SIG-M5 (cell line): ENCODE measurements at places on chromosomes 12 and 14.

DNA sequence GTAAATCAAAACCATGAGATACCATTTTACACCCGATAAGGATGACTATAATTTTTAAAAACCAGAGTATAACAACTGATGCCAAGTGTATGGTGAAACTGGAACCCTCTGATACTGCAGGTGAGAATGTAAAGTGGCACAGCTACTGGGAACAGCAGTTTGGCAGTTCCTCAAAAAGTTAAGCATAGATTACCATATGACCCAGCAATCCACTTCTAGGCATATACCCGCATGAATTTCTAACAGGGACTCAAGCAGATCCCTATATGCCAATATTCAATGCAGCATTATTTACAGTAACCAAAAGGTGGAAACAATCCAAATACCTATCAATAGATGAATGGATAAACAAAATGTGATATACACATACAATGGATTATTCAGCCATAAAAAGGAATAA, 57.4 kb downstream of the BAZ1A start:
- no peak for DNase-seq

DNA sequence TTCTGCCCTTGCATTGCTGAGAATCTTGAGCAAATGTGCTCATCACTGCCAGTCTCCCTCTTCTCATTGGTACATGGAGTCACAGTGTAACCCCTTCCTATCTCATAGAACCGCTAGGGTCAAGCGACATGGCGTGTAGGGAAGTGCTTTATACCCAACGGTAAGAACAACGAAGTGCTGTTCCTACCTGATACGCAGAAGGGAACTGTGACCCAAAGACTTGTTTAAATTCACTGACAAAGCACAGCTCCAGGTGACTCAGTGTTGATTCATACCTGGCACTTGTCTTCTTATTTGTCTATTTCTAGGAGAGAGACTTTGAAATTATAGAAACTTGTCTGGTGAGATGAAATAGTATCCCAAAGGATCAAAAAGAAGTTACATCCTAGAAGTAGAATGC, 53.7 kb downstream of the FBXL14 start:
- DNase-seq: no peak

DNA sequence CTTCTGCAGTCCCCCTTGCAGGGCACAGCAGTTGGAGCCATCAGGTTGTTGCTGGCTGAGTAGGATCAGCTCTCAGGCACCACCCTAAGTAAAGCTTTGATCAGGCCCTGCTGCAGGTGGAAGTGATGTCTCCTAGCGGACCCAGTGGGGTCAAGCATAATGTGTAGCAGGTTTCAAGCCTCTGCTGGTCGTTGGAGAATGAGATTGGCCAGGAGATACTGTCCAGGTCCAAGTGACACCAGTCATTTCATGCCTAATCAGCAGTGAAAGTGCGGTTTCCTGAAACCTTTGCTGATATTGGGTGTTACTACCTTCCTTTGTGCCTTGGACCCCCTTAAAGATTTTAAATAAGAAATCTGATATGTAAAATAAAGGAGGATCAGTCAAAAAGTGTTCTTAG, 72.6 kb downstream of the SUSD6 start:
- DNase-seq: no peak

- no peak for DNase-seq
These were observed 10.6 kb upstream of the PUS1 start for GRCh38 chr12:131918311-131919050.

DNA sequence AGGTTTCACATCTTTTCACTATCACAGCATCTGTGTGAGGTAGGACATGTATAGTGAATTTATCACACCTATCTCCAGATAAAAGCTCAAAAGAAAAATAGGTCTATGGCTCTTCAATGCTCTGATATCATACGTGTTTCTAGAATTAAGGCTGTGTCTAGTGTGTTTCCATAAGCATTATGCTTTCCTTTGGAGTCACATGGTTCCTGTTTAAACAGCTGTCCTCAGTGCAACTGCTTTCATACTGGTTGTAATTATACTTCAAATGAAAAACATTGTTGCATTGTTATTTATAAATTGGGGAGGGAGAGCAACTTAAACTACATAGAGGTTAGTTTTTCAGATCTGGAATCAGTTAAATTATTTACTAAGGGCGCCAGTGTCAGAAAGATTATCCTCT, 151.6 kb downstream of the SYT1 start:
- DNase-seq: no peak

DNA sequence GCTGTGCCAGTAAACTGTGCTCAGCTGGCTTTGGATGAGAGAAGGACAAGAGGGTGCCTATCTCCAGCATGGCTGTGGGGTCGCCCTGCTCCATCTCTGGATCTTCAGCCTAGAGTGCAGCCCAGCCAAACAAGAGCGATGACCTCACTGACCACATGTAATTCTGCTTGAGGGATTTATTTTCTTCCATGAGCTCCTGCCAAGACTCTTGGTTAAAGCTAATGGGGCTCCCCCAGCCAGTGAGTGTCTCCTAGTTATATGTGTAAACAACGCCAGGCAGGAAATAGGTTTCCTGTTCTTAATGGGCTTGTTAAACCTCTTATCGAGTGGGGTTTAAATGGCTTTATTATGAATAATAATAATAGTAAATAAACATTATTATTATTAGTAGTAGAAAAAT, 397.2 kb downstream of the NRXN3 start:
- no peak for DNase-seq
